OCI-M1 (cell line): ENCODE measurements at places on chromosomes 7 and 10.

GRCh38 chr10:127386606-127387327 lies 162.3 kb upstream of the NPS start:
- DNase-seq: no peak

DNA sequence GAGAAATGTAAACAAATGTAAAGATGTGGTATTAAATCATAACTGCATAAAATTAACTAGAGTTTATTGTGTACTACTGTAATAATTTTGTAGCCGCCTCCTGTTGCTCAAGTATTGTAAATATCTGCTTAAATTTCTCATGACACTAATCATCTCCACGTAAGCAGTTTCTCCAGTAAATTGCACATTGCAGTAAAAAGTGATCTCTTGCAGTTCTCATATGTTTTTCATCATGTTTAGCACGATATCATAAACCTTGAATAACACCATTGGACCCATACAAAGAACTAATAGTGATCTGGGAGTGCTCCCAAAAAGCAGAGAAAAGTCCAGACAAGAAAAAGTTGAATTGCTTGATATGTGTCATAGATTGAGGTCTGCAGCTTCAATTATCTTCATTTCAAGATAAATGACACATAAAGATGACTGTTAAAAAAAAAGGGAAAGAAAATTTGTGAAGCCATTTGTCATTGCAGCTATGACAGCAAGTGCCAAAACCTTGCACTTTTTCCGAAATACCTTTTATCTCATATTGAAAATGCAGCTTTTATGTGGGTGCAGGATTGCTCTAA lies 15.3 kb downstream of the LIPA start:
- no peak for DNase-seq

DNA sequence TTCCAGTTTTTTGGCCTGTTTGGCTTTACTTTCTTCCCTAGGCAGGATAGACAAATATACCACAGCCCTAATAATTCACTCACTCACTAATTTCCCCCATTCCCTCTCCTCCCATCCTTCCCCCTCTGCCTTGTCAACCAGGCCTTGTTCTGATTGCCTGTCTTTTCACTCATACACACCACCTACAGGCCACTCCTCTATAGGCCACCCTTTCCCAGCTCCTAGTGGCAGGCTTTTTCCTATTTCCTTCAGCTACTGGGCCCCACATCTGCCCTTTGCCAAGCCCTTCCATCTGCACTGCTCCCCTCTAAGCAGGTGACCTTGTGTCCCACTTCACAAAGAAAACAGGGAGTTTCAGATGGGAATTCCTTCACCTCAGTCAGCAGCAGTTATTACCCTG lies 59.8 kb upstream of the MSRB2 start:
- DNase-seq: peak; percentile 33

- DNase-seq: peak; percentile 3
Observed at GRCh38 chr10:3036155-3037021, 31.0 kb upstream of the PFKP start.

- DNase-seq: no peak
Observed at GRCh38 chr10:102408131-102408727, 10.4 kb downstream of the PSD start.

- DNase-seq: peak; percentile 1
Observed at GRCh38 chr7:132249256-132249971, 326.9 kb downstream of the PLXNA4 start.

DNA sequence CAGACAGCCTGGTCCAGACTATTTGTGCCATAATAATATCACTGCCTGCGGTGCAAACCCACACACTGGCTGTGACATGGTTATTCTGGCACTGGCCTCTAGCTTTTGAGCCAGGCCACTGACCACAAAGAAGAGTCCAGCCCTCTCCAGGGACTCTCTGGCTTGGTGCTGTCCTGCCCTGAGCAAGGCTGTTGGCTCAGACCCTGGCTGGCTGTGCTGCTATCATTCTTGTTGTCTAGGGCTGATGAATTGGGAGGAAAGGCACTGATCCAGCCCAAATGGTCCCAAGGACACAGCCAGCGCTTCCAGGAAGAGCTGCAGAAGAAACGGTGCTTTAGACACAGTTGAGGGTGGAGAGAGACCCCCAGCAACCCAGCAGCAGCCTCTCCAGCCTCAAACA lies 80.8 kb downstream of the TMEM130 start:
- DNase-seq: no peak

GRCh38 chr10:92894081-92894655 lies 45.8 kb downstream of the EXOC6 start:
- no peak for DNase-seq

- no peak for DNase-seq
Observed at GRCh38 chr7:32025381-32026082, 44.7 kb downstream of the PDE1C start.

GRCh38 chr7:102223184-102223583 lies 63.5 kb upstream of the SH2B2 start:
- DNase-seq: no peak

DNA sequence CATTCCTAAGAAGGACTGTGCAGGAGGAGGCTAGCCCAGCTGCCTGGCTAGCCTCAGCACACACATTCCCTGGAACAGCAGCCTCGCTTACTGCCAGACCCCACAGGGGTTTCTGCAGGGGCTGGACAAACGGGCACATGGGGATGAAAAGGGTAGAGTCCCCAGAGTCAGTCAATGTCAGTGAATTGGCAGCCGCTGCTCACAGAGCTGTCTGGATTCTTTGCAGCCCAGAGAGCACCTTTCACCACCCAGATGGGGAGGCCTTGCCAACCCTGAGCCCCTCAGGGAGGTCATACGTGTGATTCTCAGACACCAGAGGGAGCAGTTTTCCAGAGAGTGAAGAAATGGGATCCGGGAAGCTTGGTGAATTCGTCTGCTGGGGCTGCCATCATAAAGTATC lies 143.3 kb downstream of the KCNMA1 start:
- DNase-seq: peak; percentile 21

- DNase-seq: peak; percentile 16
Observed at GRCh38 chr7:5420881-5421713, 2.5 kb downstream of the TNRC18 start.

GRCh38 chr10:94315024-94315451 lies 47.7 kb downstream of the NOC3L start:
- DNase-seq: peak; percentile 14

- no peak for DNase-seq
Observed at GRCh38 chr7:44098092-44099068, 5.8 kb upstream of the AEBP1 start.

- no peak for DNase-seq
Observed at GRCh38 chr10:28841625-28842024, 164.3 kb downstream of the BAMBI start.

GRCh38 chr10:69624245-69624786 lies 5.7 kb upstream of the FAM241B start:
- DNase-seq: peak; percentile 32

DNA sequence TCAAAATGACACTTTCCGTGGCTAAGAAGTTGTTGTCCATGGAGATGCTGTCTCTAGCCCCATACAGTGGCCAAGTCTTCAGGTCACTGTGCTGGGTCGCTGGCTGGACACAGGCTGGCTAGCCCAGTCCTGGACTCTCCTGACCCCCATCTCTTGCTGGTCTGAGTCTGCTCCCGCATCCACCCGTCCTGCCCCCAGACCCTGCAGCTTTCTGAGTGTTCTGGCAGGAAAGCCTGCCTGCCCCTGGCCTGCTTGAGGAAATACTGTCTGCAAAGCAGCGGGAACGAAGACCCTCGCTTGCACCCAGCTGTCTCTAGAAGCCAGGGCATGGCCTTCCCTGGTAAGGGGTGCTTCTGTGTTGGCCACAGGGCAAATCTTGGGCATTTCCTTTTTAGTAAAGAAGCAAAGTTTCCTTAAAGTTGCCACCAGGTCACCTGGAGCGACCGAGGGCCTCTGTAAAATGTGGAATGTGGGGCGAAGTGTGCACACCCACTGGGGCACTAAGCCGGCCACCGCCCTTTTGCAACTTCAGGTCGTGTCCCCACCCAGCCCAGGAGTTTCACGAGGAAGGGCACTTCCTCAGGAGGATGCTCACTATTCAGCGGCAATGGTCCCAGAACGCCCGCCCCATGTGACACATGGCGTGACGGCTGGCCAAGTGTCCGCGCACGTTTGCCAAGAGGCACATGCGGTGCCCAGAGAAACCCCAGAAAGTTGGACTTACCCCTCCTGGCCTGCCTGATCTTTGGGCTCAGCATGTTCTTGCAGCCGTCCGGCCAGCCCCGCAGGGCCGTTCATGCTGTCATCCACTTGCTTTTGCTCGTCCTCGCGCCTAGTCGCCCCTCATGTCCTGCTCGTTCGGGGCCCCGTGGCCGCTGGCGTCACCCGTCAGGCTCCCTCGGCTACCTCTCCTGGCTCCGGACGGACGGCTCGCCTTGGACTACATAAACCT lies 558 bp downstream of the ARHGAP22 start:
- no peak for DNase-seq

GRCh38 chr10:19857876-19858275 lies 41.6 kb downstream of the PLXDC2 start:
- no peak for DNase-seq

DNA sequence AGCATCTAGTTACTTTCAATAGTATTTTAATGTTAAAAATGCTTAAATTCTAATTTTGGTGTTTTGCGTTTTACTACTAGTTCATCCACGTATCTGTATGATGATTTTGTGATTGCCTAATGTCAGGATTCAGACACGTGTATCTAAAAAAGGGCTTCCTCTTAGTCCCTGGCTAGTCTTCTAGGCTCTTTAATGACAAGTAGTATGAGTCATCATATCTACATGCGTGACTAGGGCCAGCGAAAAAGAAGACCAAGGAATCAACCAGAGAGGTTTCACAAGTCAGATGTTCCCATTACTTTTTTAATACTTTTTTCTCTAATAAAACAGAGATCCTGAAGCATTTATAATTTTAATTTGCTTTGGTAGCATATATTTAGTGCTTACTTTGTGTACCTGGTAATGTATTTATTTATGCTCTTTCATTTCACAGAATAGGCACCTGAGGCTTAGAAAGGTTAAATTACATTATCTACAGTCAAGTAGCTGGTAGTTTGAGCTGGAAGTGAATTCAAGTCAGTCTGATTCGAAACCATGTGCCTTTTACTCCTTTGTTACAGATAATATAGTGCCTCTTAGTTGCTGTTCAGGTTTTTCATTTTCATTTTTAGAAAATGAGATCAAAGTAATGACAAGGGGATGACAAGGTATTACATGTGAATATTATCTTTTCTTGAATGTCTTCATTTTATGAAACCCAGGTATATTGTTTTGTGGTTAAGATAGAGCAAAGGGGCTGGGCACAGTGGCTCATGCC lies 140.3 kb downstream of the FOXP2 start:
- peak; percentile 80 for DNase-seq

GRCh38 chr7:85528581-85528980 lies 341.7 kb upstream of the SEMA3D start:
- DNase-seq: peak; percentile 76

DNA sequence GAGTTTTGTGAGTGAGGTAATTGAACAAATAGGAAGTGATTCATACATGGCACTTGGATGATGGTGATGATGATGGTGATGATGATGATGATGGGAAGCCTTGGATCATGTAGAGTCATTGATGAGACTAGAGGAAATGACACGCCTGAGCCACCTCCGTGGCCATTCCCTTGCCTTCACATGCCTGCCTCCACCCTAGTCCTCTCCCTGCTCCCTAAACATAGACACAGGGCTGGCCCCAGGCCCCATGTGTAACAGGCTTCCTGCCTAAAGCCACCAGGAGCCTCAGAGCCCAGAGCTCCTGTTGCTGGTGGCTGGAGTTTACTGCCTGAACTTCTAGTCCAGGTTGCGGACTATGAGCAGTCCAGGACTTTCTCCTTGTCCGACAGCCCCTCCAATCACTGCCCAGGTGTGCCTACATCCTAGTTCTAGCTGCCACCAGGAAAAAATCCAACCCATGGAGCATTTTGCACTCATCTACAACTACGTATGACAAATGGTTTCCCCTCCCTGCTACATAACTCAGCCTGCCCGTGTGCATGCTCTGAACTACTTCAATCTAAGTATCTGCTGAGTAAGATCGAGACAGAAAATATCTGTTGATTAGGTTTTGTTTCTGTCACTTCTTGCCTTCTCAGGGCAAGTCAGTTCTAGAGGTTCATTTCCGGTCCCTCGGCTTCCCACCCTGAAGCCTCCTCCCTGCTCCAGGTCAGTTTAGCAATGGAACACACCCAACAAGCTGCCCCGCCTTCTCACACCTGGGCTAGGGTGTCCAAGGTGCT lies 35.5 kb upstream of the KDM7A start:
- DNase-seq: no peak

DNA sequence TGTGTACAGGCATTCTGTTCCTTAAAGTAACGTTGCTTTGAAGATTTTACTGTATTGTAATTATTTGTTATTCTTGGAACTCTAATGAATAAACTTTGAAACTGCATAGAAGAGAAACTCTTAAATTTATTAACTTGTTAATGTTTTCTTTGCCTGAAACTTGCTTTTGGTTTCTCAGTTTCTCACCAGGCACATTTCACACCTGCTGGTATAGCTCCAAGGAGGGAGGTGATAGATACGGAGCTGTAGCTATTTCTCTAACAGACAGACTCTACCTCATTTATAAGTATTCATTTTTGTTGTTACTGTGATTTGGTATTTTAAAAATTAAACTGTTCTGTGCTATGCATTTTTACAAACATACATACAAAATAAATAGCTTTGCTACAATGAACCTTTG lies 32.7 kb downstream of the R3HCC1L start:
- DNase-seq: no peak

DNA sequence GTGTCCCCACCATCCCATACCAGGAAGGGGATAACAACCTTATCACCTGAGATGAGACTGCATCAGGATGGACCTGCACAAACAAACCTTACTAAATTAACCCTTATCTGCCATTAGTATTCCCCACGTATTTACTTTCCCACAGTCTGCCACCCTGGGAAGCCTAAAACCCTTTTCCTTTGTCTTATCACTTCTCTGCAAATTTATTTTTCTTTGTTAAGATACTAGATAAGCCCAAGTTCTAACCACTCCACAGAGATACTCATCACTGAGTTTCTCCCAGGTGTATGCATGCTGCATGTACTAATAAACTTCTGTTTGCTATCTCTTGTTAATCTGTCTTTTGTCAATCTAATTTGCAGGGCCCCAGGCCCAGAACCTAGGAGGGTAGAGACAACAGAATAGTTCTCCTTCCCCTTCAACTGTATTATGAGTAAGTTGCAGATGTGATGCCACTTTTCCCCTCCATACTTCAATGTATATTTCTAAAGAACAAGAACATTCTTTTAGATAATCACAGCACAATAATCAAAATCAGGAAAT lies 66.0 kb downstream of the ELMO1 start:
- DNase-seq: no peak

DNA sequence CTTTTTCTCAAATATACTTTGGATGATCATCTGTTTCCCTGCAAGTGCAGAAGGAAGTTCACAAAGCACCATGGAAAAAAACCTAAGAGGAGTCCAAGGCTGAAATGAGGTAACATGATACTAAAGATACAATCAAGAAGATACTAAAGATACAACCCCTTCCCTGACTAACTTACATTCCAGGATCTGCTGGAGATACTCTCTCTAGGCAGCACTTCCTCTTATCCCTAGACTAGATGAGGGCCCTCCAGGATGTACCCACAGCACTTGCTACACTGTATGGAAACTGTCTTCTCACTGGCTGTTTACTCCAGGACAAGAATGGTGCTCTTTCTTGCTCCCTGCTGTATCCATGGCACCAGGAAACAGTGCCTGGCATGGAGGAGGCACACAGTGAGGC lies 116.4 kb upstream of the NFE2L3 start:
- no peak for DNase-seq

- peak; percentile 22 for DNase-seq
Observed at GRCh38 chr10:63064706-63065105, 68.4 kb upstream of the NRBF2 start.
